HFF-Myc (cell line): ENCODE measurements at places on chromosomes 7 and 10.

DNA sequence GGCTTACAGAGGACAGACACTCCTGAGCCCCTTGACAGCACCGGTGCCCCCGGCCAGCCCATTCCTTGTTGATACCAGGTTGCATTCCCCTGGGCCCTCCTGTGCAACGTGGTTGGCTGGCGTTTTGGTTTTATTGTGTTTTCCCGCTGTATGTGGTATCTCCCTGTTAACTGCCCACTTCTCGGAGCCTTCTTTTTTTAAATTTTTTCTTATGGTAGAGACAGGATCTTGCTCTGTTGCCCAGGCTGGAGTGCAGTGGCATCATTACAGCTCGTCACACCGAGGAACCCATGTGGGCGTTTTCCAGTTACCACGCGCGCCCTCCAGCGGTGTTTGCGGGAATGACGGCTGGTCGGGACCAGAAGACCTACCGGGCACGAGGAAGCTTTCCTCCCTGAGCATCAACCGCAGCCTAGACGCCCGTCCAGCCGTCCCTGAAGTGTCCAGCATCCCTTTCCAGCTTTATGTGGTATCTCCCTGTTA lies 16.9 kb upstream of the ZFAND2A start:
- no peak for DNase-seq

GRCh38 chr10:31709028-31709427 lies 219.6 kb downstream of the ARHGAP12 start:
- DNase-seq, result no peak

- DNase-seq, result no peak
Measured at GRCh38 chr7:2487586-2488271, 11.5 kb upstream of the GRIFIN start.

- no peak for DNase-seq
Measured at GRCh38 chr10:66259836-66260235, 666.0 kb upstream of the LRRTM3 start.

DNA sequence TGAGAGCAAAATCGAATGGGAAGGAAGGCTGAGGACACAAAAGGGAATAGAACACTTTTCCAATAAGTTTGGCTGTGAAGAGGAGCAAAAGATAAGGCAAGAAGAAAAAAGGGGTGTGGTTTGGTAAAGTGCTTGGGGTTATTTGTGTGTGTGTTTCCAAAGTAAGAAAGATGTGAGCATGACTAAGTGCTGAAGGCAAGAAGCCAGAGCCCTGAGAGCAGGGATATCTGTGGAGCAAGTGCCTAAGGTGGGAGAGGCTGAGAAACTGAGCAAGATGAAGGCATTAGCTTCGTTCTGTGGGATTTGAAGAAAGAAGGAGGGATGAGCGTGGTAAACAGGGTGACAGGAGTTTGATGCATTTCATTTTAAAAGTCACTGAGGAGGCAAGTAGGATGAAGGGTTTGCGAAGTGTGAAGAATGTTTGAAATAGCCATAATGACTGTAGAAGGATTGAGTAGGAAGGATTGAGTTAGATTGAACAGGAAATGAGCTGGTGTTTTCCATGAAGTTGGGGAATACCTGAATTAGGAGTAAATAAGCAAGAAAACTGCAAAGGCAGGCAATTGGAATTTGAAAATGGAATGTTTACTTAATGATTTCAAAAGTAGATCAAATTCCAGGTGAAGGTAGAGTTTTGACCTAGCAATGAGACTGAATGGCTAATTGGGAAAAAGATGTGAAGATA lies 19.9 kb upstream of the SP4 start:
- no peak for DNase-seq

- DNase-seq, result no peak
Measured at GRCh38 chr7:55486991-55487390, 85.3 kb downstream of the VOPP1 start.

DNA sequence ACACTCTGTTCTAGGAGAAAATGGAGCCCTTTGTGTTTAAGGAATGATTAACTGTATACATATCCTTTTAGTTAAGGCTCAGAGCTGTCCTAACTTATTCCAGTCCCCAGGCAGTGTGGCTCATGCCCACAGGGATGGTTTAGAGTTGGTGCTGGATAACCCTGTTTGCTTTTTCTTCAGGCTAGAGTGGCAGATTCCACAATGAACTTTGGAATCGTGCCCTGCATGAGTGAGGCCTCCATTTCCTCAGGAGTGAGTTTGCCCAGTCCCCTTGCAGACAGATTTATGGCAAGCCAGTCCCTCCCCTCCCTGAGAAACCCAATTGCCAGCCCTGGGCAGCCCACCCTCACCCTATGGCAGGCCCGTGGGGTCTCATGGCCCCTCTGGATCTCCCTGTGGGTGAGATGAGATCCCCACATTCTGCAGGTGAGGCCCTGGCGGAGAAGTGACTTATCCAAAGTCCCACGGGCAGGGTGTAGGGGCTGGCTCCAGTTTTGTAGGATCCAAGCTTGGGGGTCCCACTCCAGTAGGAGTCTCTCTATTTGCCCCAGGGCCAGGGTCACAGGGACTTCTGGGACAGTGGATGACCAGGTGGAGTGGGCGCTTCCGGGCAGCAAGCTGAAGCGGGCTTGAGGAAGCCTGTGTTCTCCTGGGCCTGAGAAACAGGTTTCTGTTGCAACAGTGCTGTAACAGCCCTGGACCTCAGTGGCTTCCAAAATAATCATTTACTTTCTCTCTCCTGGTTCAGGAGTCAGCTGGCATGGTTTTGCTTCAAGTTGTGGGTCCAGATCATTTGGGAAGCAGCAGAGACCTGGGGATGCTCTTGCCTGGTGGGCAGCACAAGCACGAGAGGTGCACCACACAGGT lies 9.0 kb upstream of the COMTD1 start:
- DNase-seq, result no peak
